ENCODE measurements at places on chromosomes 4 and X.

DNA sequence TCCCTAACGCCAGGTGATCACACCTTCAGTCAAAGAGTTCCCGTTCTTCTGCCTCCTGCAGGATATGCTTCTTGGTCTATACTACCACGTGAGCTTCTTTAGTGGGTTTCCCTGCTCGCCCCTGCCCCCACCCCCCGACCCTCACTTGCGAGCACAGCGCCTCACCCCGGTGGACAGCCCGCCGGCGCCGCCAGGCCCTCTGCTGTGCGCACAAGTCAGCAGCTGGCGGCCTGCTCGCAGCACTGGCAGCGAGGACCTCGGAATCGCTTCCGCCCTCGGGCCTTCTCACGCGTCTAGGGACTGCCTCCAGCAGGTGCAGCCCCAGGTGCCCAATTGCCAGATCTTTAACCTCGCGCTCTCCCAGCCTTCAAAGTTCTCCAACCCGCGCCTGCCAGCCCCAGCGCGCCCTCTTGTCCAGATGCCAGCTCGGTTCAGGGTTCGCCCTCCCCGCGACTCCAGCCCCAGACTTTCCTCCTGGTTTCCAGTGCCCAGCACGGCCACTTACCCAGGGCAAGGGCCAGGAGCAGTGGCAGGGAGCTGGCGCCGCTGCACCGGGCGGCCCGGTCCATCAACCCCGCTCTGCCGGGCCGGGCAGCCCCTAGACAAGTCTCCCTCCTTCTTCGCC lies 454 bp downstream of the BTC start:
- peak; percentile 23 for DNase-seq

DNA sequence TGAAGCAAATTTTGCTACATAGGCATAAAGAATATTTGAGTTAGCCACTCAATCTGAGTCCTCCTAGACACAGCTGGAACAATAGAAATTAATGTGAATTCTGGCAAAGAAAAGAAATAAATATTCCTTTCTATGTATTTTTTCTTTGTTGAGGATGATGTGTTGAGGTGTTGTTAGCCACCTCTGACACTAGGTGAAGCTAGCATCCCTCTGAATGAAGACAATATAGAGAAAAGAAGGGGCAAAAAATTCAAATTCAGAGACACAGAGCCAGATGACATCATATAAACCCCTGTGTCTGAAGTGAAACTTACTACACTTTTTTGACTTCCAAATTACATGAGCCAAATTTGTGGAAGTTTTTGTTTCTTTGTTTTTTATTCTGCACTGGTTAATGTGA lies 34.6 kb upstream of the TMPRSS11D start:
- no peak for DNase-seq

GRCh38 chr4:163703251-163703650 lies 208.8 kb downstream of the TMA16 start:
- no peak for DNase-seq

GRCh38 chrX:2690856-2691542 lies at the start of gene CD99:
TSS of gene CD99 (plus strand) at chrX:2691295. CDS start at chrX:2691361, 66 bp downstream.
- DNase-seq: peak; percentile 85

DNA sequence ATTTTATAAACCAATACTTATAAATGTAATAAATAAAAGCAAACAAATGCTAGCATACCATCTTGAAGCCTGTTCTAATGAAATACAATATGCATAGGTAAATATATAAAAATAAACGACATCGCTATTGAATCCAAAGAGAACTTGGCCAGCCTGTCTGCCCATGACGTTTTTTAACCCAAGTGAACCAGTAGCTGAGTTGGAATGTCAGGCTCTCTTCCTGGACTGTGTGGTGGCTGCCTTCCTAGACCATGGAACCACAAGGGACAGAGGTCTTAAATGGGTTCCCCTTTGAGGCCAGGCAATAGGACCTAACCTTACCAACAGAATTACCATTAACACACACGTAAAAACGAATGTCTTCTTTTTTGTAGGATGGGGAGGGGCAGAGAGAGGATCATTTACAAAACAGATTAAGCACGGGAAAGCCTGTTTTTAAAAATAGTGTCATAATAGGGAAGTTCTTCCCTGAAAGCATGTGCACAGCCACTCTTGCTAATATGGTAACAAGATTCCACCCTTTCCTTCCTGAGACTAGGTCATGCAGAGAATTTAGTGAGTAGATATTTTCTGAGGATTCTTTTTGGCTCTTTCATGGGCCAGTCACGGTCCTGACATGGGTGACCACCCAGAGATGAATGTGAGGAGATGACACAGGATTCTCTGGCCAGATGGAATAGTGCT lies 69.4 kb upstream of the ACSL1 start:
- DNase-seq: no peak

GRCh38 chr4:139900964-139901376 lies 235.4 kb downstream of the MGST2 start:
- DNase-seq: no peak

- no peak for DNase-seq
These were observed 12.2 kb upstream of the ASMTL start for GRCh38 chrX:1464971-1465285.

GRCh38 chr4:139483000-139483399 lies 29.1 kb downstream of the RAB33B start:
- DNase-seq: no peak

- no peak for DNase-seq
These were observed 35.2 kb upstream of the PHEX start for GRCh38 chrX:21996872-21997455.

DNA sequence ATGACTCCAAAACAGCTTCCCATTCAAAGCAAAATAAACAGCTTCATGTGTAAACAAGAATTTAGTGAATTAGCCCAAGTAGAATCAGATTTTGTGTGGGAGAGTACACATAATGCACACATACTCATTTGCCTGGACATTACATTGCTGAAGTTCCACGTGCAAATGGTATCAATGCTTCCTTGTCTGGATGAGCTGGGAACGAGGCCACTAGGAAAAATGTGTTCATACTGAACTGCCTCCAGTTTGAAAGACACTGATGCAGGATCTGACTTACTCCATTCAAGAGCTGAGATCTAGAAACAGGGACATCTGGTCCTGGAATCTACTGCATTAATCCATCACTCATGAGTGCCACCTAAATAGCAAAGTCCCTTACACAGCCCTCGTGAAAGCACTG lies 228.0 kb downstream of the APBB2 start:
- no peak for DNase-seq

- DNase-seq: no peak
These were observed 128.7 kb downstream of the FHIP1A start for GRCh38 chr4:151537687-151538086.

- DNase-seq: no peak
These were observed 291.7 kb downstream of the INPP4B start for GRCh38 chr4:142554412-142554811.

DNA sequence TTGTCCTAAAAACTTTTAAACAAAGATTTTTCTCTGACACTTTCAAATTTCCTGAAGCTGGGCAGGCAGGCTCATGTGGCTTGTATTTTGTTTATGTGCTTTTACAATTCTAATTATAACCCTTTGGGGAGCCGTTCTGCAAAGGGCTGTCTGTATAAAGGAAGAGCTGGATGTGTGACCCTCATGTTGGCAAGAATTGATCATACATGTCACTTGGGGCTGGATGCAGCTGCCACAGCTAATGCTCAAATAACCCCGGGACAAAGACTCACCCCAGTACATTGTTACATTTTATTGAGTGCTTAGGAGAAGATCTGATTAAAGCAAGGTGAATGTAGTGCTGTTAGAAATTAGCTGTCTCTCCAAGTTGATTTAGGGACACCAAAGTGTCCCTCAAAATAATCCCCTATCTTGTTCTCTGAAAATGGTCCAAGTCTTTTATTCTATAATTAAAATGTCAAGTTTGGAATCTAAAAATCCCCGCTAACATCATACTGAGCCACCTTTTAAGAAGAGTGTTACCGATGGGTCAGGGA lies 13.0 kb upstream of the DAPP1 start:
- no peak for DNase-seq
